Fibroblast of skin of left biceps (primary cell): ENCODE measurements at places on chromosomes 6 and 20.

- DNase-seq = no peak
These were observed 7.1 kb upstream of the ABHD16B start for GRCh38 chr20:63854069-63854765.

DNA sequence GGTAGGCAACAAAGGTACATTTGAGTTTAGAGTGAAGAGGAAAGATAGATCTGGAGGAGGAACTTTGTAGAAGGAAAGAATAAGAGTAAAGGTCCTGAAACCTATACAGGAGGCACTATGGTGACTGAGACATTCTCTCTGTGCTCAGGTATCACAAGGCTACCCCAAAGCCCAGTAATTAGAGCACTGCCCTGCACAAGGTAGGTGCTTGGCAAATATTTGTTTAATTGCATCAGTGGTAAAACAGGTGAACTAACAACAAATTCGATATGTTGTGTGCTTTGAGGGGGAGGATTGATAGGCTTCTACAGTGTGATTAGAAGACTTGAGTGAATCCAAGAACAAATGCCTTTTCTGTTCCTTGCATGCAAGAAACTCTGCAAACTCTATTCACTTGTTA is 6.8 kb upstream of the TSHZ2 start:
- DNase-seq = no peak

- DNase-seq = no peak
These were observed 179.6 kb downstream of the TAF4 start for GRCh38 chr20:61885759-61886715.

GRCh38 chr6:111566222-111566734 is 39.4 kb downstream of the TRAF3IP2 start:
- no peak for DNase-seq

DNA sequence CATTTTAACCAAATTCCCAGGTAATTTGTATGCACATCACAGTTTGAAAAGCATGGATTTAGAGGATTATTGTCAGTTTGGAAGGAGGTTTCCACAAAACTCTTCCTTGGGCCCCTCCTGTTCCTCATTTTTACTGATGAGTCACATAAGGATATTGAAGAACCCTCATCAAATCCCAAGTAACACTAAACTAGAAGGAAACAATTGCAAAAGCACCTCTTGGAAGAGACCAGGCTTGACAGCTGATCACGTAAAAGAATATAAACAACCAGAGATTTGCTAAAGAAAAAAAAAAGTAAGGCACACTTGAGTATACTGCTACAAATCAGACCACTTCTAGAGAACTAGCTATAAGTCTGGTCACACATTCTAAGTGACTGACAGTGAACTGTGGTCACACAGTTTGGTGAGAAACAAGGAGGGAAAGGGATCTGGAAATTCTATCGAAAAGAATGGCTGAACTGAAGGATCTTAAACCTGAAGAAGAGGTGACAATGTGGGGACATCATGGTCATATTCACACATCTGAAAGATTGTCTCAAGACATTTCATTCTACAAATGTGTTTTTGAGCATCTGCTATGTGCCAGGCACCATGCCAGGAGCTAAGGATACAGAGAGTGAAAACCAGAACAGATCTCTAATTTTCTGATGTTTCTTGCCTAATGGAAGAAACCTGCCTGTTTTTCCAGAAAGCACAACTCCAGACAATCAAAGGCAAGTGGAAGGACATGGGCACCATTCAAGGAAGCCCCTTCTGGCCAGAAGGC is 24.1 kb downstream of the ZHX3 start:
- DNase-seq = no peak

DNA sequence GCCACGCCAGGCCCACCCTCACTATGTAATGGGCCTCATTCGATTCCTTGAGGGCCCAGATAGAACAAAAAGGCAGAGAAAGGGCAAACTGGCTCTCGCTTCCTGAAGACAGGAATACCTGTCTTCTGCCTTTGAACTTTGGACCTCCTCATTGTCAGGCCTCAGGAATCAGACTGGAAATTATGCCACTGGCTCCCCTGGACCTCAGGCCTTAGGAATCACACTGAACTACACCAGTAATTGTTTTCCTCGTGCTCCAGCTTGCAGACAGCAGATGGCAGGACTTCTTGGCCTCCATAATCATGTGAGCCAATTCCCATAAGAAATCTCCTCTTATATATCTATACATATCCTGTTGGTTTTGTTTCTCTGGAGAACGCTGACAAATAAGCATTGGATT is 258.6 kb upstream of the KCNG1 start:
- DNase-seq = no peak
